ENCODE measurements at places on chromosomes 5 and 9.

GRCh38 chr9:101469026-101469425 is 33.5 kb upstream of the ALDOB start:
- no peak for DNase-seq

DNA sequence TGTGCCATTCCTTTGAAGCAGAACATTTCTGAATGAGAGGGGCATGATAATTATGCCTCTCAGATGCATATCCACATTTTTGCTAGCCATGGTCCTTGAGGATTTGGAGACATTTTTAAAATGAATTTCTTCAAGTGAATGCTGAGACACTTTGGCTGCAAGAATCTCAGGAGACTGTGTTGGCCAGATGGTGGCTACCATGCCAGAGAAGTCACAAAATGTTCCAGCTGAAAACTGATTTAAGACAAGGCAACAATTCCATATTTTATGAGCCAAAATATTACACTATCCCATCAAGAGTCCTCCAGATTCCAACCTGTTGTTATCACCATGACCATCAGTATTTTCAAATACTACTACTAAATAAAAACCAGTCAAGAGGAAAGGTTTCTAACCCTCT is 859.5 kb upstream of the DMAC1 start:
- no peak for DNase-seq

GRCh38 chr9:105359892-105360291 is 87.9 kb upstream of the FSD1L start:
- DNase-seq, result no peak

GRCh38 chr5:67178966-67179365 is 17.6 kb downstream of the CD180 start:
- DNase-seq, result no peak

DNA sequence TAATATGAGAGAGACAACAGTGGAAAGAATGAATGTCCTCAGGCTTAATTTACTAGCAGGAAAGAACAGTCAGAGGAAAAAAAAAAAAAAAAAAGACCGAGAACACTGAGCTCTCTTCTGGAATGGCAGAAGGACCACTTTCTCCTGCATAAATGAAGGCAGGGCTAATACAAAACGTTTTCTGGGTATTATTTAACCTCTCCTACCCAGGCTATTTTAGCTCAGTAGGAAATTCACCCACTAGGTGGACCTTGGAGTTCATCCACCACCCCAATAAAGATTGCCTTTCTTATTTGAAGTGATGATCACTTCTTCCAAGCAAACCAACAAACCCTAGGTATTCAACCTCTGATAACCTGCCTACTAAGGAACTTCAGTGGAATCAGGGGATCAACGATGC is 3.7 kb downstream of the GLIS3 start:
- DNase-seq, result no peak

GRCh38 chr5:73862796-73863195 is 236.8 kb downstream of the ARHGEF28 start:
- no peak for DNase-seq

DNA sequence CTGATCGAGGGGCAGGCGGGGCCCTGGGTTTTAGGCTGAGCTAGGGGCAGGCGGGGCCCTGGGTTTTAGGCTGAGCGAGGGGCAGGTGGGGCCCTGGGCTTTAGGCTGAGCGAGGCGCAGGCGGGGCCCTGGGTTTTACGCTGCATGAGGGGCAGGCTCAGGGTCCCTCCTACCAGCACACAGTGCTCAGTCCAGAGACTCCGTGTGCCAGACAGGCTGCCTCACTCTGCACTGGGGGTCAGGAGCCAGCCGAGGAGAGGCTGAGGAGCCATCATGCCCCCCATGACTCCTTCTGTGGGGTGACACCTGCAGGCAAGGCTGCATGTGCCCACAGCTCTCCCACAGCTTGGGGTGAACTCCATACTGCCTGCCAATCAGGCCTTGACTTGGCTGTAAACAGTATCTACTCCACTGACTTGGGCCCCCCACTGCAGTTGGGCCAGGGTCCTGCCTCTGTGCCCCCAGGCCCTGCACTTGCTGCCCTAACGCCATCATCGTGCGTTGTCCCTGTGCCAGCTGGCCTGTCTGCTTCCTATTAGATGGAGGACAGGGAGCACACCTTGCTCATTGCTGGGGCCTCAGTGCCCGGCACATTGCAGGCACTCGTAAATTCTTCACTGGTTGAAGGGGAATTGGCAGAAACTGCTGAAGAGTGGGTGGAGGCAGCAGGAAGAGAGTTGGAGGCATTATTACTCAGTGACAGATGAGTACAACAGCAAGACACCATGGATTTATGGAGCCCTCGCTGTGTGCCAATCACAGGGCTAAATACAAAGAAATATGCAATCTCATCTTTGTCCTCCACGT is 78.6 kb downstream of the AMBP start:
- no peak for DNase-seq

DNA sequence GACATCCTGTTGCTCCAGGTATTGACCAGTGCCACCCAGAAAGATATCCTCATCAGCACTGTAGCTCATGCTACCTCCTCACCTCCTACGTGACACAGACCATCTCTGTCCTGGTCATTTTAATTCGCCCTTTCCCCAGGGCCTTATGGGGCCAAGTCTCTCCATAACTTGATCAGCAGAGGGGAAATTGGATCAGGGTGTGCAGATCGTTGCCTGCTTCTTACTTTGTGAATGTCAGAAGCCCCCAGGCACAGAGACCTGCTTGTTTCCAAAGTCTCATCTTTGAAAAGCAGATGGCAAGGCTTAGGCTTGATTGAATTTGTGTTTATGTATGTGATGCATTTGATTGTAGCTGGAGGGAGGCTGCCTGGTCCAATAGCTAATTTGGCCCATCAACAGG is 8.8 kb upstream of the DBH start:
- no peak for DNase-seq

GRCh38 chr5:107322936-107323335 is 347.8 kb downstream of the EFNA5 start:
- no peak for DNase-seq

DNA sequence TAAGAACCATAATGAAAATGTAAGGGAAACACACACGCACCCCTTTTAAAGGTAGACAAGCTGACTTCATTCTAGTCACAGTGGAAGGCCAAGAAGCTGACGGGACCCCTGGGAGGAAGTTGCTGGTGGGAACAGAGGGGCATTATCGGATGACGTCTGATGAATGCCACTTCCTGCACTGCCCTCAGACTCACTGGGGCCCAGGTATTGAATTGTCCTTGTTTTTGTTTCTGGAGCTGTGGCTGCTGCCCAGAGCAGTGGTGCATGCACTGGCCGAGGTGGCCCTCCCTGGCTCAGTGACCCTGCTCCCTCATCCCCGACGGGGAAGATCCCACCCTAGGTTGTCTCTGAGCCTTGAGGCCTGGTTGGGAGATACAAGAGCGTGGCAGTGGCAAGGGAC is 15.3 kb upstream of the RPL26L1 start:
- no peak for DNase-seq

DNA sequence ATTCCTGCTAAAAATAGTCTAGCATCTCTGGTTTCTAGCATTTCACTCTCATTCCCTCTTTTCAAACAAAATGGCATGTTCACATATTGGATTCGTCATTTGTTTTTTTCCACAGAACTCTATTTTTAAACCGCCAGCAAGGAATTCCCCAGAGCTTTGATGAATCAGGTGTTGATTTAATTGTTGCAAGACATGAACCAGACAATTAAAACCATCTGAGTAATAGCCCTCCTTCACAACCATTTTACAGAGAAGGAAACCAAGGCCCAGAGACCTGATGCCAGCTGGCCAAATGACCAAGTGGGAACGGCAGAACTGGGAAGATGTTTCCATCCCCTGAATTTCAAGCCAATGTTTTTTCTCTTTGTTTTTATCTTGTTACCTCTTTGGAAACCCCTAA is 167.0 kb downstream of the CAAP1 start:
- DNase-seq, result no peak

DNA sequence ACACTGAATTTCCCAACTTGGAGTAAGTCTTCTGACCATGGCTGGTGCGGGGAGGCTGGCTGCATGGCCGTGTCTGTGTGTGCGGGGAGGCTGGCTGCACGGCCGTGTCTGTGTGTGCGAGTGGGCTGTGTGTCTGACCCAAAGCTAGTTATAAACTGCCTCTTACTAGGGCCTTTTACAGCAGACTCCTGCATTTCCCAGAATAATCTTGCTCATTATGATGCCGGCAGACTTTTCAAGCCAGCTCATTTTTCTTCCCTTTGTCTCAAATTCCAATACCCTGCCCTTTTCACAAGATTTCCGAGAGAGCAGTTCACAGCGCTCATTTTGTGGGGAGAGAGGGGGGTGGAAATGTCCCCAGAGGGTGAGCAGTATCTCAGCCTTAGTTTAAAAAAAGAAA is 470.7 kb upstream of the BRINP1 start:
- DNase-seq, result no peak

- DNase-seq, result no peak
Measured at GRCh38 chr9:89143266-89143665, 35.4 kb downstream of the SHC3 start.

DNA sequence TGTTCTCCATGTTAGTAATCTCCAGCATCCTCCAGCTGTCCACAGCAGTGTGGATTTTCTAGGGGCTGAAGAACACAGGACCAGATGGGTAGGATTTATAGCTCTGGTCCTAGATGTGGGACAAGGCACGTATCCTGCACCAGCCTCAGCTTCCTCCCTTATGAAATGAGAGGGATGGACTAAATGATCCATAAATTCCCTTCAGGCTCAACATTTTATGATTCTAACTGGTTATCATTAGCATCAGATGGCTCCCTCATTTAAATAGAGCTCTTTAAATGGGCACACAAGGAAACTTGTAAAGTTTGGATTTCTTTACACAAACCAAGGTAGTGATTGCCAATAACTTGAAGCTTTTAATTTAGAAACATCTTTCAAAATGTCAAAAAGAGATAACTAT is 97.7 kb downstream of the ESM1 start:
- DNase-seq, result no peak

- DNase-seq, result peak; percentile 34
Measured at GRCh38 chr9:4489919-4490704, at the start of gene SLC1A1. Gene SLC1A1 (plus strand): TSS chr9:4490468. CDS start chr9:4490680, 212 bp downstream.

- DNase-seq, result peak; percentile 31
Measured at GRCh38 chr9:121672213-121672612, 20.8 kb downstream of the DAB2IP start.

- no peak for DNase-seq
Measured at GRCh38 chr5:35617060-35617434, 616 bp upstream of the SPEF2 start.

GRCh38 chr9:103997856-103998370 is 96.2 kb upstream of the SMC2 start:
- DNase-seq, result no peak

DNA sequence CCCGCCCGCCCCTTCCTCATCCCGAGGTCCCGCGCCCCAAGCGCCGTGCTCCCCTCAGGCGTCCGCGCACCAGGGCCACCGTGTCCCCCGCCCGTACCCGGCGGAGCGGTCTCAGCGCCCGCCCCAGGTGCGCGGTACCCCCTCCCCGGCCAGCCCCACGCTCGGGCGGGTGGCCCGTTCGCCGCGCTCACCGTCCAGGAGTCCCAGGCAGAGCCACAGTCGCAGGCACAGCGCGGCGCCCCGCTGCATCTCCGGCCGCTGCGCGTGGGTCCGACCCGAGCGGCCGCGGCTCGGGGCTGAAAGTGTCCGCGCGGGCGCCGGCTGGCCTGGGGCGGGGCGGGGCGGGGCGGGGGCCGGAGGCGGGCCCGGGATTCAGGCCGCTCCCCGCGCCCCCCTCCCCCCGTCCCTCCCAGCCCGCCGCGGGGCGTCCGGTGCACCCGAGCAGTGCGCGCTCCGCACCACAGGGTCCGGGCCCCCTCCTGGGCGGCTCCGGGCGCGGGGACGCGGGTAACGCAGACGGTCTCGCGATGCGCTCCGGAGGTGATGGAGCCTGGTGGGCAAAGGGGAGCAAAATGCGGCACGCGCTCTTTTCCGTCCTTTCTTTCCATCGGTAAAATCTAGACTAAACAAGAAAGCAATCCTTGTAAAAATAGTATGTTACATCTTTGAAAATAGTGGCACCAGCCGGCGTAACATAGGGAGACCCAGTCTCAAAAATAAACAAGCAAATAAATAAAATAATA is at the start of gene FLT4:
TSS of gene FLT4 (minus strand) at position 304 of the 743 bp plus-strand sequence. CDS start at position 249, 55 bp downstream.
- DNase-seq, result no peak

DNA sequence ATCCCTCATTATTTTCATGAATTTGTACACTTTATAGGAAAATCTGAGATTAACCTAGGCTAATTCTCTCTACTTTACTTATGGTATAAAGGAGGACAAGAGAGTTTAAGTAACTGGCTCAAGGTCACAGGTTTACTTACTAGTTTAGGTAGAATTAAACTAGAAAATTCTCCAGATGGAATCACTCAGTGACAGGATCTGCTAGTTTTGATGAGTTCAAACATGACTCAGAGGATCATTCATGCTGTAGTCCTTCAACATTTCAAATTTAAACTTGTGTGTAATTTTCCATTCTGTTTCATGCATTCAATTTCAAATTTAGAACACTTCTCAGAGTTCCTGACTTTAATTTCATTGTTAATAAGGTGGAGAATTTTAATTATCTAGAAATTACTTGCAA is 485.7 kb upstream of the TUSC1 start:
- no peak for DNase-seq

- DNase-seq, result no peak
Measured at GRCh38 chr5:178083922-178084321, 29.4 kb upstream of the N4BP3 start.

DNA sequence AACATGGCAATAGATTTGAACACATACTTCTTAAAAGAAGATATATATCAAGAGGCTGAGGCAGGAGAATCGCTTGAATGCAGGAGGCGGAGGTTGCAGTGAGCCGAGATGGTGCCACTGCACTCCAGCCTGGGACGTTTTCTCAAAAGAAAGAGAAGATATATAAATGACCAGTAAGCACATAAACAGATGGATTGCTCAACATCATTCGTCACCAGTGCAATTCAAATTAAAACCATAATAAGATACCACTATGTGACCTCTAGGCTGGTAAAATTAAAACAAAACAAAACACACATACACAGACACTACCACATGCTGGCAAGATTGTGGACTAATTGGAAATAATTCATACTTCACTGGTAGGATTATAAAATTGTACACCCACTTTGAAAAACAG is 5.3 kb upstream of the TXN start:
- no peak for DNase-seq

DNA sequence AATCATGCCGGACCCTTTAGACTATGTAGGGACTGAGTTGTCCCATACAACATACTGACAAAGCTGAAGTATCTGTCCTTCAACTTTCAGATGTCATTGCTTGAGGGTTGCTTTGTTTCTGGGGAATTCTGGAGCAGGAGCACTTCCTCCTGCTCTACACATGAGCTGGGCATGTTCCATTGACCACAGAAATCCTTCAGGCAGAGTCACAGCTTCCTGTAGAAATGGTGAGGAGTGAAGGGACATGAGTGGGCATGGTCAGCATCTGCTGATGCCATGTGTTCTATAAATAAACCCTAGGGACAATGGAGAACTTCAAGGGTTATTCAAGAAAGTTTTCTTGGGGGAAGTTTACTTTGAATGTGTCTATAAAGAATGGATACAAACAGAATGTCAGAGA is 296.6 kb upstream of the FBXL7 start:
- no peak for DNase-seq

GRCh38 chr9:34047864-34048726 is 592 bp downstream of the UBAP2 start:
- DNase-seq, result peak; percentile 30

DNA sequence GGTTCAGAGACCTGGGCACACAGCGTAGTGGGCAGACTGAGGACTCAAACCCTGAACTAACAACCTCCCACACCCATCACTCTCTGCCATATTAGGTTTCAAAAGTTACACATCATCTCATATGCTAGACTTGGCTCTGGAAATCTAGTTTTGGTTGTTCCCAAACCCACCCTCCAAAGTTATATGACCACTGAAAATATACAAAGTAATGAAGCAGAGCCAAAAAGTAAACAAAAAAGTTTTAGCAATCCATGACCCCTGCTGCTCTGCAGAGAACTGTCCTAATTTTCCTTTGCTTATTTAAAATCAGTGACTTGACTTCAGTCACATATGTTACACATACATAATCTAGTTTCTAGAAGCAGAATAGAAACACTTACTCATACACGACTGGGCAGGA is 155.6 kb upstream of the TAS2R1 start:
- no peak for DNase-seq
